ENCODE measurements at places on chromosomes 7 and 10.

DNA sequence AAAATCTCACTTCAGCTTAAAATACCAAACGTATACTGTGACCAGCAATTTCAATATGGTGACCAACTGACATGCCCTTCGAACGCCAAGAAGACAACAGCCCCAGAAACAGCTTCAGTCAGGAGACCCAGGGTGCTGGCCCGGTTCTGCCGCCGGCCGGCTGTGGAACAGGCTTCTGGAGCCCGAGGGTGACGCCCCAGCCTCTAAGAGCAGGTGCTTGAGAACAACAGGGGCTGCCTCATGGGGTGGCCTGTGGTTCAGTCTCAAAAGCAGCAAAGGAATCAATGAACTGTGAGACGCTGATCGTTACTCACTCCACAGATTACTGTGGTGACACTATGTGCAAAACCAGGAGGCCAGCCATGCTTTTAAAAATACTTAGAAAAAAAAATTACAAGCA lies 17.3 kb downstream of the GPER1 start:
- no peak for DNase-seq

GRCh38 chr10:7362471-7362870 lies 48.4 kb downstream of the SFMBT2 start:
- DNase-seq = no peak

DNA sequence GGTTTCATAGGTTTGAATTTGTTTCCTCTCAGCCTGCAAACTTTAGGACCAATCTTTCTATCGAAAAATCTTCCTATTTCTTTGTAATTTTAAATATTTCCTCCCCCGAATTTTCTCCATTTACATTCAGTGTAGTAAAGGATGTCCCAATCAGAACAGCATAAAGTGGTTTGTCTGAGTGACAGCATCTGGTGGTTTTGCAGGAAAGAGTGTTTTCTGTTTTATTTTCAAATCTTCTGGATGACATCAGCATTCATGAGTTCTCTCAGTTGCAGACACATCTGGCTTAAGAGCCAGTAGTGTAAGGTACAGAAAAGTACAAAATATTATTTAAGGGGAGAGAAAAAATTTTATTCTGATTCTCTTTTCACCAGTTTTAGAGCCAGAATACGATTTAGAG lies 634.8 kb downstream of the PHTF2 start:
- DNase-seq = no peak

GRCh38 chr10:100184840-100185239 lies 989 bp downstream of the ERLIN1 start:
- peak; percentile 2 for DNase-seq

GRCh38 chr7:130732980-130733930 lies 752 bp downstream of the KLF14 start:
- DNase-seq = no peak

DNA sequence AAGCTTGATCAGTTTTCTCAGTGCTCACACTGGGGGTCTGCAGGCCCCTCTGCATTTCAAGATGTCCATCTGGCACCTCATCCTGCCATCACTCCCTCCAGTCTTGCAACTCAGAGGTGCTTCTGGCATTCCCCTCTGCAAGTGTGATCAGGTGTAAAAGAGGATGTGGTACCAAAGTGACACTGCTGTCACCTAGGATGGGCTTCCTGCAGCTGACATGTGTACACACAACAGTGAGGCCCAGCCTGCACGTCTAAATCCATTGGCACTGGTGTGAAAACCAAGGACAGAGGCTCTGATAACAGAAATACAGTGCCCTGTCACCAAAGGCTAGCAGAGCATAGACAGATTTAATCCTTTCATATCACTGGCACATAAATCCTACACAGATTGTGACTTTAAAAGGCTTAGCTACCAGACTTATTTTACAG lies 162.5 kb upstream of the CELF2 start:
- no peak for DNase-seq
